ENCODE measurements at places on chromosomes 16 and 17.
A peak's percentile ranks its signal among the peaks of the same experiment; 100 is the strongest.

- no peaks in the 10 kb centered on the region for H3K4me1 ChIP-seq
- peak; percentile 24 for DNase-seq
- no peak overlapping the region for H3K27ac ChIP-seq
- H3K4me3 ChIP-seq = no peak overlapping the region
Observed at GRCh38 chr16:55370762-55371482, 46.9 kb downstream of the IRX6 start.

- no peaks in the 10 kb centered on the region for H3K27me3 ChIP-seq
- DNase-seq = no peak
Observed at GRCh38 chr17:38724337-38724988, 5.7 kb upstream of the CISD3 start.

DNA sequence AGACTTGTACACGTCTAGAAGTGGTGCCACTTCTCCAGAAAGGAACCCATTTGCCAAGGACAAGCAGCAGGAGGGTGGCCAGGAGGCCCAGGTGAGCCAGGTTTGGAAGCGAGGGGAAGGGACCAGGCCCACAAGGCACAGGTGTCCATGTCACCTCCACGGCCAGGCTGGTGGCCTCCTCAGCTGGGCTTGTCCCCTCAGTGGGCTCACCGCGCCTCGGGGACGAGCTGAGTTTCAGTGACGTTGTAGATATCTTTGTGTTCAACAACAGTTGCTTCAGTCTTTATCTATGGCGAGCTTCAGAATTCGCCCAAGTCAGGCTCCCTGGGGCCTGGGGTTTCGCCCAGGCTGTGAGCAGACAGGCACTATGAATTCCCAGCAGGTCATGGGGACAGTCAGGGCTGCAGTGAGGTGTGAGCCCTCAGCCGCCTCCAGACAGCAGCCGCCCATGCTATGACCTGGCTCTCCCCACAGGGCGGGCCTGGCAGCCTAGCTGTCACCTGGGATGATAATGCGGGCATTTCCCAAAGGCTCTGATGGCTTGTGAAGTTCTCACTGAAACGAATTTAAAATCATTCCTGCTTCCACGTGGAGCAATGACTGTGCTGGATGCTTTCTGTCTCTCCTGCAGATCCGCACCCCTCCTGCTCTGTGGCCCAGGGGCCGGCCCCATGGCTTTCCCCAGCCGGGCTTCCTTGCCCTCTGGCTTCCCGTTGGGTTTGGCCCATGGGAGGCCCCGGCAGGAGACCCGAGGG, 89.5 kb downstream of the MRC2 start:
- H3K36me3 ChIP-seq = no peaks in the 10 kb centered on the region
- H3K4me1 ChIP-seq = peaks cover 12% of the 10 kb centered on the region
- DNase-seq = no peak
- H3K27ac ChIP-seq = no peak overlapping the region
- no peak overlapping the region for H3K4me3 ChIP-seq
- H3K27me3 ChIP-seq = peaks cover 9% of the 10 kb centered on the region

- H3K27ac ChIP-seq = no peak overlapping the region
- peaks cover 6% of the 10 kb centered on the region for H3K27me3 ChIP-seq
- H3K4me3 ChIP-seq = no peak overlapping the region
- no peaks in the 10 kb centered on the region for H3K36me3 ChIP-seq
- no peak for DNase-seq
Observed at GRCh38 chr17:19996086-19996485, 13.1 kb upstream of the SPECC1 start.

DNA sequence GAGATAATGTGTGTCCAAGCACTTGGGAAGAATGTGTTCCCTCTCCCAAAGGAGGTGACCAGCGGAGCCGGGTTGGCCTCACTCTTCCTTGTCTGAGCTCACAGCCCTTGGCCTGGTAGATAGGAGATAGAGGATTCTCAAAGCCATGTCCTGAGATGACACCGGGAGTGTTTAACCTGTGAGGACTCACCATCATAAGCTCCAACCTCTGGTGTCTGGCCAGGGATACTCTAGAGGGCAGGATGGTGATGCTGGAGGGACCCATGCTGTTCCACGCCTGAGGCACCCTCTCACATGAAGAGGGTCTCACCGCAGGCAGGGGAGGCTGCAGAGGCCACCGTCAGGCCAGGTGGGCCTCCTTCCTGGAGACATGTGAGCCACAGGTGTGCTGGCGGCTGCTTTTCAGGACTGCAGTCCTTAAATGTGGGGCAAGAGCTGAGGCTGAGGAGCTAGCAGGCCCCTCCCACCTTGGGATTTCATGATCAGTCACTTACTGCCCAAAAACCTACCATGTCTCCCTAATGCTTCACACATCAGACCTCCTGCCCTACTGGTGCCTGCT, 6.6 kb upstream of the ZNF629 start:
- no peaks in the 10 kb centered on the region for H3K4me1 ChIP-seq
- no peak overlapping the region for H3K4me3 ChIP-seq
- H3K27me3 ChIP-seq = no peaks in the 10 kb centered on the region
- no peak overlapping the region for H3K27ac ChIP-seq

- H3K27me3 ChIP-seq = peaks cover 1% of the 10 kb centered on the region
- peaks cover 7% of the 10 kb centered on the region for H3K4me1 ChIP-seq
- H3K27ac ChIP-seq = no peak overlapping the region
Observed at GRCh38 chr17:74442670-74443515, 11.0 kb downstream of the GPRC5C start.

DNA sequence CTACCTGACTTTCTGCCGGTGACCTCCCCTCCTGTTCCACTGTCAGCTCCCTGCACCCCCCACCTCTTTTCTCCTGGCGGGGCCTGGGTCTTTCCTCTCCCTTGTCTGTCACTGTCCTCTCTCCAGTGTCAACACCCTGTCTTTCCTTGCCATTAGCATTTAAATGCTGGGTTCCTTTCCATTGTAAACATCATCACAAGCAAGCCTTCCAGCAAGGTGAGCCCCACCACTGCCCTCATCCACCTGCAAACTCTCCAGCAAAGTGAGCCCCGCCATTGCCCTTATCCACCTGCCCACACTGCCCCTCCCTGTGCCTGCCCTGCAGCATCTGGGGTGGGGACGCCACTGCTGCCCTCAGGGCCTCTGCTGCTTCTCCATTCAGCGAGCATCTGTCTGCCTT, 195.0 kb downstream of the ENGASE start:
- no peak for DNase-seq
- no peak overlapping the region for H3K27ac ChIP-seq
- H3K36me3 ChIP-seq = no peaks in the 10 kb centered on the region
- no peak overlapping the region for H3K4me3 ChIP-seq
- H3K27me3 ChIP-seq = peaks cover 15% of the 10 kb centered on the region
- no peaks in the 10 kb centered on the region for H3K4me1 ChIP-seq

GRCh38 chr17:80387071-80387470, 27.9 kb upstream of the ENDOV start:
- no peak overlapping the region for H3K27ac ChIP-seq
- H3K27me3 ChIP-seq = no peaks in the 10 kb centered on the region
- peaks cover 58% of the 10 kb centered on the region for H3K36me3 ChIP-seq
- no peaks in the 10 kb centered on the region for H3K4me1 ChIP-seq
- no peak for DNase-seq

DNA sequence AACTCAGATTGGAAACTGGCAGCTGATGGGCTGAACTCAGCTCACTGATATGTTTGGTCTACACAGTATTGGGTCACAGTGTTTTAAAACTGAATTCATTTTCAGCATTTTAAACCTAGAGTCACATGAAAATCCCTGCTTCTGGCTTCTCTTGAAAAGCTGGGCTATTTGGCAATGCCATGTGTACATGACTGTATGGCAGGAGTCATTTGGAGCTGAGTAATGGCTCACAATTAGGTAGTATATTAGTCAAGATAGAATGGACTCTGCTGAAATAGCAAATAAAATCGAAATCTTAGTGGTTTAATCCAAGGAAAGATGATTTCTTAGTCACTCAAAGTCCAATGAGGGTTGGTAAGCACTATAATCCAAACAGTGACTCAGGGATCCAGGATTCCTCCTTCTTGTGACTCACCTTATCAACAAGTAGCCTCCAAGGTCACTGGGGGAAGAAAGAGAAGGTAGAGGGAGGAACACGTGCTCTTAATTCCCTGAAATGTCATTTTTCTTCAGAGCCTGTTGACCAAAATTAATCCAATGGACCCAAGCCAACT, 13.9 kb upstream of the PMP22 start:
- DNase-seq = no peak
- peaks cover 2% of the 10 kb centered on the region for H3K4me1 ChIP-seq
- H3K4me3 ChIP-seq = no peak overlapping the region
- peaks cover 38% of the 10 kb centered on the region for H3K27me3 ChIP-seq
- no peak overlapping the region for H3K27ac ChIP-seq
- no peaks in the 10 kb centered on the region for H3K36me3 ChIP-seq

- no peaks in the 10 kb centered on the region for H3K36me3 ChIP-seq
- H3K4me1 ChIP-seq = no peaks in the 10 kb centered on the region
- DNase-seq = no peak
- no peak overlapping the region for H3K27ac ChIP-seq
Observed at GRCh38 chr17:50798424-50799288, 31.3 kb upstream of the ANKRD40CL start.

GRCh38 chr17:59534583-59534982, 30.8 kb upstream of the DHX40 start:
- no peaks in the 10 kb centered on the region for H3K36me3 ChIP-seq
- no peak overlapping the region for H3K4me3 ChIP-seq
- H3K27me3 ChIP-seq = no peaks in the 10 kb centered on the region
- H3K4me1 ChIP-seq = no peaks in the 10 kb centered on the region
- no peak overlapping the region for H3K27ac ChIP-seq
- DNase-seq = no peak

- H3K36me3 ChIP-seq = peaks cover 3% of the 10 kb centered on the region
- DNase-seq = no peak
- H3K27ac ChIP-seq = no peak overlapping the region
- no peak overlapping the region for H3K4me3 ChIP-seq
- no peaks in the 10 kb centered on the region for H3K27me3 ChIP-seq
Observed at GRCh38 chr16:12201216-12201615, 224.7 kb downstream of the SNX29 start.

DNA sequence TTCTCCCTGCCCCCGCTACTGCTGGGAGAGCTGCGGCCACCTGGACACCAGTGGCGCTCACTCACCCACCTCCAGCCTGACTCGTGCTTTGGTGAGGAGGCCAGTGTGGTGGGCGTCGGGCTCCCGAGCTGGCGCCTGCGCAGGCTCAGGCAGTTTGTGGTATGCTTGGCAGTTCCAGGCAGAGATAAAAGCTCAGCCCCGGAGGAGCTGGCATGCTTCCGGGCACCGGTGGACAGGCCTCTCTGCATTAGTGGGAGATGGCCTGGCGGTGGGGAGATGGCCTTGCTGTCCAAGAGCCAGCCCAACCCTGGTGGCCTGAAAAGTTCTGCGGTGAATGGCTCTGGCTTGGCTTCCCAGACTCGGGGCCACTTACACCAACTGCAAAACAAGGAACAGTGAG, 4.1 kb downstream of the ADGRG1 start:
- no peak overlapping the region for H3K27ac ChIP-seq
- peaks cover 9% of the 10 kb centered on the region for H3K27me3 ChIP-seq
- DNase-seq = no peak
- peaks cover 14% of the 10 kb centered on the region for H3K4me1 ChIP-seq
- H3K36me3 ChIP-seq = no peaks in the 10 kb centered on the region
- H3K4me3 ChIP-seq = no peak overlapping the region

- peaks cover 69% of the 10 kb centered on the region for H3K4me1 ChIP-seq
- H3K36me3 ChIP-seq = peaks cover 30% of the 10 kb centered on the region
- DNase-seq = peak; percentile 66
Observed at GRCh38 chr16:29820271-29820701, at the start of gene MVP. TSS of gene MVP (plus strand) at chr16:29820462. CDS start at chr16:29830550, 10,088 bp downstream.

GRCh38 chr16:55491691-55492090, 12.7 kb downstream of the MMP2 start:
- no peaks in the 10 kb centered on the region for H3K4me1 ChIP-seq
- H3K36me3 ChIP-seq = no peaks in the 10 kb centered on the region
- H3K27me3 ChIP-seq = peaks cover 3% of the 10 kb centered on the region
- no peak overlapping the region for H3K4me3 ChIP-seq
- DNase-seq = no peak

GRCh38 chr17:76273445-76274111, 8.4 kb downstream of the UBALD2 start:
- peaks cover 29% of the 10 kb centered on the region for H3K36me3 ChIP-seq
- peaks cover 50% of the 10 kb centered on the region for H3K4me1 ChIP-seq
- no peaks in the 10 kb centered on the region for H3K27me3 ChIP-seq
- peak overlapping the region; percentile 96 for H3K4me3 ChIP-seq
- peak; percentile 28 for DNase-seq

- no peak overlapping the region for H3K4me3 ChIP-seq
- DNase-seq = no peak
- peaks cover 3% of the 10 kb centered on the region for H3K27me3 ChIP-seq
- H3K4me1 ChIP-seq = peaks cover 4% of the 10 kb centered on the region
- H3K27ac ChIP-seq = no peak overlapping the region
- no peaks in the 10 kb centered on the region for H3K36me3 ChIP-seq
Observed at GRCh38 chr17:4598776-4599504, 14.6 kb downstream of the SMTNL2 start.

DNA sequence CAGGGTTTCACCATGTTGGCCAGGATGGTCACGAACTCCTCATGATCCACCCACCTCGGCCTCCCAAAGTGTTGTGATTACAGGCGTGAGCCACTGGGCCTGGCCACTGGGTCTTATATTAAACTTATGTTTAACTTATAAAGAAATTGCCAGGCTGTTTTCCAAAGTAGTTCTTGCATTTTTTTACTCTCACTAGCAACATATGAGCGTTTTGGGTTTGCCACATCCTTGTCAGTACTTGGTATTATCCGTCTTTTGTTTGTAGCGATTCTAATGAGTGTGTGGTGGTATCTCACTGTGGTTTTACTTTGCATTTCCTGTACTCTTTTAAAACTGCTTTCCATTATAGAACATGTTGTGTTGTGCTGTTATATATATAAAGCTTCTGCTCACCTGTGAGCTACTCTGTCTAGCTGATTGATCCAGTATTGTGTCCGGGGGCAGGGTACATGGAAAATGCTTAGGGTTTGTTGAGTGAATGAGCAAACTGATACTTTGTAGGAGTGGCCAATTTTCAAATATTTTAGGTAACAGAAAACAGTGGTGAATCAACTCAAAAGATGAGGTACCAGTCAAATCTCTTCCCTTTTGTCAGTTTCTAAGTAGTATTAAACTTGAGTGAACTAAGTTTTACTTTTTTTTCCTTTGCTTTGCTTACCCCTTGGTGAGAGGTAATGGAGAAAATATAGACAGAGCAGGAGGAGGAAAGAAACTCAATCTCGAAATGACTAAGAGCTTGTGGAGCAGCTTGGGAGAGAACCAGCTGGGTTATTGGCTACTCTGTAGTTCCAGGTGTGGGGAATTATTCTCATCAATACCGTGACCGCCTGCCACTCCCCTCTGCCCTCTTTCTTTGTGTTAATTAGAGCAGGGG, 75.8 kb downstream of the PITPNC1 start:
- H3K27ac ChIP-seq = peak overlapping the region; percentile 98
- peaks cover 29% of the 10 kb centered on the region for H3K36me3 ChIP-seq
- peak overlapping the region; percentile 72 for H3K4me3 ChIP-seq
- H3K27me3 ChIP-seq = no peaks in the 10 kb centered on the region

DNA sequence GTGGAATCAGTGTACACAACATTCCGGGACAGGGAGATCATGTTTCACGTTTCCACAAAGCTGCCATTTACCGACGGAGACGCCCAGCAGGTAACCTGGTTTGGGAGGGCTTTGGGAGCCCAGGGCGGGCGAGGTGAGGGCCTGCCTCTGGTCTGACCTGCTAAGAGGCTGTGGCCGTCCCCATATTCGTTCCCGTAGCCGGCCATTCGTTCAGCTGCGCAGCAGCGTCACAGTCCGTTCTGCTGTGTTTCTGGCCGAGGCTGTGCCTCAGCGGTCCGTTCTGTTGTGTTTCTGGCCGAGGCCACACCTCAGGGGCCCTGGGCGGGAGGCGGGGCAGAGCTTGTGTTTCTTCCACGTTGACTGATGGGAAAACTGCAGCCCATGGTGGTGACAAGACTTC, 68.0 kb downstream of the OR1D5 start:
- no peak overlapping the region for H3K27ac ChIP-seq
- no peaks in the 10 kb centered on the region for H3K4me1 ChIP-seq
- H3K27me3 ChIP-seq = no peaks in the 10 kb centered on the region
- DNase-seq = no peak
- H3K36me3 ChIP-seq = no peaks in the 10 kb centered on the region

- no peaks in the 10 kb centered on the region for H3K4me1 ChIP-seq
- no peak overlapping the region for H3K27ac ChIP-seq
- no peaks in the 10 kb centered on the region for H3K36me3 ChIP-seq
Observed at GRCh38 chr17:76689859-76690258, 20.9 kb downstream of the MXRA7 start.

Data from activated CD8-positive, alpha-beta T cell treated with anti-CD3 and anti-CD28 coated beads for 36 hours (primary cell).